G401 (cell line): ENCODE measurements at places on chromosomes 6 and 20.

GRCh38 chr6:31530659-31531058 is 1.9 kb downstream of the MCCD1 start:
- DNase-seq, result no peak

DNA sequence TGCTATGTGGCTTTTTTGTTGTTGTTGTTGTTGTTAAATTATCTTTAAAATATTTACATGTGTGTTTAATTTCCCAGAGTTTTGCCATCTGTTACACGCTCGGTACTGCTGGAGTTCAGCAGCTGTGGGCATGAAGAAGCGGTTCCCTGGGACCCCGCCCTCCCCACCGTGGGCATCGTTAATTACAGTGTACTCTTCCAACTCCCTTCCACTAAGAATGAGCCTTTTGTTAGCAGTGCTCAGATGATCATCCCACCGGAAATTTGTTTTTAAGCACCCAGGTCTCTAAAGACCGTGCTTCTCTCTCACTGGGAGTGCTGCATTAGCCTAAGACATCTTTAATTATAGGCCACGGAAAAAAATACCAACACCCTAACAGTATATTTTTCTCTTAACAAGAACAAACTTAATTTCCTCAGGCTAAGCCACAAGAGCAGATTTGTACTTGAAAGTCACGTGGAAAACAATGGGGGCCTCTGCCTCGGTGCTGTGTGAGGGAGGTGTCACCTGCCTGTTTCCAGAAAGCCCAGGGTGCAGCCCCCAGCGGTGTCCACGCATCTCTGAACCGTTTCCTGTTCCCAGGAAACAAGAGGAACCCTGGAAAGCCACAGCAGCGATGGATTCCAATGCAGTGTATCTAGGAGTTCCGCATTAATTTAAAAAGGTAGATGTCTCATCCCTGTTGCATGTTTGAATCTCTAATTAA is 113.3 kb upstream of the FRMD1 start:
- no peak for DNase-seq

- DNase-seq, result no peak
Measured at GRCh38 chr6:149831308-149831820, 32.8 kb downstream of the LRP11 start.

- no peak for DNase-seq
Measured at GRCh38 chr6:24522228-24523176, 27.7 kb downstream of the ALDH5A1 start.

DNA sequence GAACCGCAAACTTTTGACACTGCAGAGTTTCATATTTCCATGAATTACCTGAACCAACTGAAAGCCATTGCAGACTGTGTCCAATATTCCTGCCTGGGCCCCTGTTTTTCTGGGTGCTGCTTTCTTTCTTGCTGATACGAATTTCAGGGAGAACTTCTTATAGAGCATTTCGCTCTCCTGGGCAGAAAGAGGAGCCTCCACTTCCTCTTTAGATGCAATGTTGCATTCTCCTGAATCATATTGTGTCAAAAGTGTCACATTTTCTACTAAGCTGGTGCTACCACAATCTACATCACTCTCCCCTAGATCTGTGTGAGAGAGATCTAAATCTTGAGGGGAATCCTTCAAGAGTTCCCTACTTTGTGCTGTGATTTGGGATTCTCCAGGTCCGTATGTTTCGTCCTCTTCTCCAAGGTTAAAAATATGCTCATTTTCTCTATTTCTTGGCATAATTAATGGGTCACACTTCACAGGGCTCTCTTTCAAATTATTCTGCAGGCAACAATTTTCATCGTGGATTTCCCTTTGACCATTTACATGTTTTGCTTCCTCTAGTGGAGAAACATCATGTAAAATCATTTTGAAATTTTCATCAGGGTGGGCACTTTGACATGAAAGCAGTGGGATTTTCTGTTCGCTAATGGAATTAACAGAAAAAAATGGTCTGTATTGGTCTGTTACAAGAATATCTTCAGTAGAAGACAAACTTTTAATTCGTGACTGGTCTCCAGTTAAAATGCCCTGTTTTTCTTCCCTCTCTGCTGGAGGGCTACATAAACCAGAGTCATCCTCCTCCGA is 102.3 kb downstream of the DST start:
- peak; percentile 42 for DNase-seq

DNA sequence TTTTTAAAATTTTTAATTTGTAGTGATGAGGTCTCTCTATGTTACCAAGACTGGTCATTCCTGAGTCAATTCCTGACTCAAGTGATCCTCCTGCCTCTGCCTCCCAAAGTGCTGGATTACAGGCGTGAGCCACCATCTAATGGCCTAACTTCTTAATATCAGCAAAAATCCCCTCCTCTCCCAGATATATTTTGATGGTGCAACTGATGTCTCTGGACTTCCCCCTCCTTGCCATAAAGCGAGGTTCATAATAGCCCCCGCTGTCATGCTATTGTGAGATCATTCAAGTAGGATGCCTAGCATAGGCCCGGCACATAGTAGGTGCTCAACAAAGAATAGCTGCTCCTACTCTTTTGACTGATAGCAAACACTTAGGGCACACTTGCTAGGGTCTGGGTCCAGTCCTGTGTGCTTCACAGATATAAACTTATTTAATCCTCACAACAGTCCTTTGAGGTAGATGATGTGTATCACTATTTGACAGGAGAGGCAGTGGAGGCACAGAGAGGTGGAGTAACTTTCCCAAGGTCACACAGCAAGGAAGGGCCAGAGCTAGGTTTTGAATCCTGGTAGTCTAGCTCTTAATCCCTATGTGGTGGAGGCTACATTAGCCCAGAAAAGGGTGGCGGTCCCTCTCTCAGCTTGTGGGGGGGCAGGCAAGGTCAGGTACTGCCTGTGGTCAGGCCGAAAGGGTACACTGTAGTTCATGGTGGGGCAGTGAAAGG is 14.6 kb downstream of the SRC start:
- no peak for DNase-seq

DNA sequence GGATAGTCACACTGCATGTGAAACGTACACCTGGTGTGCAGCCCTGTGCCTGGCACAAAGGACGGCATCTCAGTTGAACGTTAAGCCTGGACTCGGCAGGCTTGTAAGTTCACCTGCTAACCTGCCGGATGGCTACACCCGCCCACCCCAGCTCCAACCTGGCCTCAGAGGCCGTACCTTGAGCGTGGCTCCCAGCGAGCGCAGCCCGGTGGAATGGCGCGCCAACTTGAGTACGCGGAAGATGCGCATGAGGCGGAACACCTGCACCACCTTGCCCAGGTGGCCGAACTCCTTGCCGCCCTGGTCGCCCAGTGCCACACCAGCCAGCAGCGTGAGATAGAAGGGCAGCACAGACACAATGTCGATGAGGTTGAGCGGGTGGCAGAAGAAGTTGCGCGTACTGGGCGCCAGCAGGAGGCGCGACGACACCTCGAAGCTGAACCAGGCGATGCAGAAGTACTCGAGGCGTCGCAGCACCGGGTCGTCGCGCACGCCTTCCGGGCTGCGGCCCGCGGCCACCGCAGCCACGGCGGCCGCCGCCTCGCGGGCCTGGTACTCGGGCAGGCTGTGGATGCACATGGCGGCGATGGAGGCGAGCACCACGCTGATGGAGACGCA is 3.3 kb downstream of the KCNS1 start:
- no peak for DNase-seq

DNA sequence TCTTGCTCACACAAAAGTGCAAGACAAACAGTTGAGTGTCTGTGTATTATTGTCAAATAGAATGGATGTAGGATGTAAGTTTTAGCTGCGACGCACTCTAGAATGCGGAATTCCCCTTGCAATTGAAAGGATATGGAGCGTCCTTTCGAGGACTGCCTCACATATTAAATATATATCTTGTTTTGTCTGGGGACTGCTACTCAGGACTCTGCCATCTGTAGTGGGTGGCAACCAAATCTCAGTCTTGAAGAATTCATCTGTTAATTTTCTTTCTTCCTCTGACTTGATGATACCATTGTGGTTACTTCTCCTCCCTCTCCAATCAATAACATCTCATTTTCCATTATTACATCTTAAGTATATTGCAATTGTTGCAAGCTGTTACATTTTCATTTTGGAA is 121.6 kb downstream of the SOX4 start:
- DNase-seq, result no peak

- no peak for DNase-seq
Measured at GRCh38 chr20:10761786-10762185, 88.0 kb upstream of the JAG1 start.
